ENCODE measurements at places on chromosomes 1 and 21. TPM values are rescaled to one million over a fixed set of nuclear protein-coding genes. Genes with fewer than 3 reads are reported as not detected.

DNA sequence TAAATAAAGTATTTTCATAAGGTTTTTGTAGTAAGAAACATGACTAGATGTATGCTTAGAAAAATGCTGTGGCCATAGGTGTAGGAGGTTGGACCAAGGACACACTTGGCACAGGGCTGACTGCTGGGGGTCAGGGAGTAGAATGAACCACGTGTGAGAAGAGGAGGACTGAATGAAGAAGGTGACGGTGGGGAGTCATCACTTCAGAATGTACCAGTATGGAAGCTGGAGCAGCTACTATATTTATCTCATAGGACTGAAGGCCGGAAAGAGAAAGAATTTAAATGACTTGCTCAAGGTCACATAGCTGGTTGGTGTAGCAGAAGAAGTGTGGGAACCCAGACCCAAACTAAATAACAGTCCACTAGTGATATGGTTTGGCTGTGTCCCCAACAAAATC lies 79.8 kb upstream of the HAO2 start:
- no peaks in the 10 kb centered on the region for H3K27me3 ChIP-seq
- H3K36me3 ChIP-seq: no peaks in the 10 kb centered on the region
- no peak for DNase-seq

GRCh38 chr1:55060133-55060999 lies 21.0 kb downstream of the PCSK9 start:
- no peak overlapping the region for H3K27ac ChIP-seq
- no peak for DNase-seq
- peaks cover 9% of the 10 kb centered on the region for H3K4me1 ChIP-seq
- H3K36me3 ChIP-seq: no peaks in the 10 kb centered on the region
- H3K4me3 ChIP-seq: no peak overlapping the region

- H3K27me3 ChIP-seq: no peaks in the 10 kb centered on the region
- H3K4me3 ChIP-seq: no peak overlapping the region
- H3K27ac ChIP-seq: no peak overlapping the region
- H3K36me3 ChIP-seq: no peaks in the 10 kb centered on the region
- H3K4me1 ChIP-seq: no peaks in the 10 kb centered on the region
These were observed 386.7 kb upstream of the ESRRG start for GRCh38 chr1:217109928-217110327.

DNA sequence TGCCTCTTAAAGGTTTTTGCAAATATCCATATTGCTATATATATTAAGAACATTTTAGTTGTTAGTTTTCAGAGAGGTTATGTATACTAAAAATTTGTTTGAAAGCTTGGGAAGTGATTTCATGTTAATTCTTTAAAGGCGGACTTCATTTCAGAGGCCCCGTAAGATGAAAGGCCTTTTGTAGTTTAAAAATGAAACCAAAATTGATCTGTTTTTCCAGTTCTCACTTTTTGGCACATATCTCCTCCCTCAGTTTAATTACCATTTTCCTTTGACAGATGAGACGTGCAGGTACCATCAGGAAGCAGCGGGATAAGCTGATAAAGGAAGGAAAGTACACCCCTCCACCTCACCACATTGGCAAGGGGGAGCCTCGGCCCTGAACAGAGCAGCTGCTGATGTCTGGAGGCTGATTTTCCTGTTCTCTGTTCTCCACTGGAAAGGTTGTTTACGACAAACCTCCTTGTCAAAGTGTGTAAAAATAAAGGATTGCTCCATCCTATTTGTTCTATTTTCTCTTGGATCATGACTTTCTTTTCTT lies 8.0 kb downstream of the NDUFS5 start:
- H3K4me1 ChIP-seq: no peaks in the 10 kb centered on the region
- peaks cover 4% of the 10 kb centered on the region for H3K36me3 ChIP-seq
- no peaks in the 10 kb centered on the region for H3K27me3 ChIP-seq
- DNase-seq: no peak
- H3K4me3 ChIP-seq: no peak overlapping the region

GRCh38 chr1:35851132-35851869 lies 31.7 kb upstream of the AGO1 start:
- H3K27me3 ChIP-seq: no peaks in the 10 kb centered on the region
- no peak for DNase-seq
- no peaks in the 10 kb centered on the region for H3K36me3 ChIP-seq
- H3K4me3 ChIP-seq: no peak overlapping the region
- peak overlapping the region; percentile 57 for H3K27ac ChIP-seq

- H3K4me3 ChIP-seq: no peak overlapping the region
- no peaks in the 10 kb centered on the region for H3K36me3 ChIP-seq
- H3K4me1 ChIP-seq: no peaks in the 10 kb centered on the region
- no peaks in the 10 kb centered on the region for H3K27me3 ChIP-seq
- no peak overlapping the region for H3K27ac ChIP-seq
These were observed 3.9 kb upstream of the TP53BP2 start for GRCh38 chr1:223849352-223850254.

The CD101 gene
- 0.59 TPM for total RNA-seq
